ENCODE measurements at places on chromosomes 7 and 10.

GRCh38 chr10:3354174-3354900 is 181.8 kb upstream of the PITRM1 start:
- no peak for DNase-seq

- DNase-seq = no peak
Observed at GRCh38 chr10:42948040-42948439, 128.8 kb upstream of the RET start.

DNA sequence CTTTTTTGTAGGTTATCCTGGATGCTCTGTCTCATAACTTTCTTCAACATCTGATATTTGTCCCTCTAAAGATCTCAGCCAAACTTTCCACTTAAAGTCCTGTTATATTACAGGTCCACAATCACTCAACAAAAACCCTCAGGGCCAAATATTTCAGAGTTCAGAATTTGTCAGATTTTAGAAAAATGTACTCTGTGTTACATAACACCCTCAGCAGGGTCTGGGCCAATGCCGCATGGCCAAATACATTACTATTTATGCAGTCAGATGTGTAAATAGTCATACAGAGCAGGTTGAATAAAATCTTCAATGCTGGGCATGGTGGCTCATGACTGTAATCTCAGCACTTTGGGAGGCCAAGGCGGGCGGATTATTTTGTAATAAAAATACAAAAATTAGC is 11.5 kb downstream of the RAB19 start:
- no peak for DNase-seq

GRCh38 chr10:31315453-31315852 is 3.6 kb upstream of the ZEB1 start:
- DNase-seq = no peak

DNA sequence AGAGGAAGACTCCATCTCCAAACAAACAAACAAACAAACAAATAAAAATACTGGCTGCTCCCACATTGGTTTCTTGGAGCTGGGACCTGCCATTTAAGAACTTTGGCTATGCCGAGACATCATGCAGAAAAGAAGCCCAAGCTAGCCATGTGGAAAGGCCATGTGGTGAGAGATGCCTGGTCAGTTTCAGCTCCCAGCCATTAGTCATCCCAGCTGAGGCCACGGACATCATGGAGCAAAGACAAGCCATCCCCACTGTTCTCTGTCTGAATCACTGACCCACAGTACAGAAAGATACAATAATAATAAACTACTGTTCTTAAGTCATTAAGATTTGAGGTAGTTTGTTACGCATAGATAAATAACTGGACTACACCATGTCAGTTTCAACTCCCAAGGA is 70.0 kb upstream of the PCBD1 start:
- no peak for DNase-seq

- no peak for DNase-seq
Observed at GRCh38 chr7:92043637-92044036, 90.6 kb downstream of the CYP51A1 start.

DNA sequence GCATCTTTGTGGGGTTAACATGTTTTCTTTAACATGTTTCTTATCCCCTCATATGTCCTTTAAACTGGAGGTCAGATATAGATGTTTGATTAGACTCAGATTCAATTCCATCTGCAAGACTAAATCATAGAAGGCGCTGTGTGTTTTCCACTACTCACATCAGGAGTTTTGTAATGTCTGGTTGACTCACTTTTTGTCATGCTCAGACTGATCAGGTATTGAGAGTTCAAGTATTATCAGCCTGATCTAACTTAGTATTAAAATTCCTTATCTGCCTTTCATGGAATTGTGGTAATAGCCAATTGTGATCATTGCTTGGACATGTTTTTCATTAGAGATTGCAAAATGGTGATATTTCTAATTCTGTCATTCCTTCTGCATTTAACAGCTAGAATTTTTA is 30.2 kb downstream of the ENTPD7 start:
- no peak for DNase-seq

DNA sequence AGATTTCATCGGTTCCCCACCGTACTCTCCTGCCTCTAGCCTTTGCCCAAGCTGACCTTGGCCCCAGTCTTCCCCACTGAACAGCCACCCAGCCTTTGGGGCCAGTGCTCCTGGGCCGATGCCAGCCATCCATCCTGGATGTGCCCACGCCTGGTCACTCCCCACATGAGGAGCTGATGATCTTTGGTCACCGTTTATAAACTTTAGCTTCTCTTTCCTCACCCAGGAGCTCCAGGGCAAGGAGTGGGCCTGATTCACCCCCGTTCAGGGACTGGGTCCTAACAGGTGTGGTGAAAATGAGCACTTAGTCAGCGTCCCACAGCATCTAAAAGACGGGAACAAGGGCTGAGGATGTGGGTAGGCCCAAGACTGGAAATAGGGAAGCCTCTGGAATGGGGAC is 22.9 kb downstream of the GTF2IRD1 start:
- DNase-seq = no peak

GRCh38 chr10:34730726-34731125 is 84.4 kb downstream of the PARD3 start:
- DNase-seq = no peak

DNA sequence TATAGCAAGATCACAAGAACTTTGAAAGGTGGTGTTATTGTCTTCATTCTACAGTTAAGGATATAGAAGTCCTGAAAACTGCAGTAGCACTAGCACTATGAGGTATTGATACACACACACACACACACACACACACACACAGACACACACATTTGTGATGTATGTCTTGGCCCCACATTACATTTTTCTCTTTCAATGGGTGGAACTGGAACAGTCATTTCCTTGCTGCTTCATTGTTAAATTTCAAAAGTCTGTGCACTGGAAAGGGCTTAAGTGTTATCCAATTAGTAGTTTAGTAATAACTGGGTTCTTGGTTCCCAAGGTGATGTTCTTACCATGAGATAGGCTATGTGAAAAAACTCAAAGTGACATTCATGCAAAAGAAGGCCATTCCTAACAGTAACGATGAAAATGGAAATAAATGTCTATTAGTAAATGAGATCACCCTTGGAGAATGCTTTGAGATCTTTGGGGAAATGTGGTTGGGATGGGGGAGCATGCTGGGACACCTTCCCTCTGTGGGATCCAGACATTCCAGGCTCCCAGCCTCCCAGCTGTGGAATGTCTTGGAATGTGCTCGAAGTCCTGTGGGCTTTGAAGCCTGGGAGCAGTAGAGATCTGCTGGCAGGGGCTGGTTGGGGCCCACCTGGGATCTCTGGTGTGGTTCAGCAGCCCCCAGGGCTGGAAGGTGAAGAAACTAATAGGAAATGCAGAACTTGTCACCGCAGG is 37.4 kb upstream of the CALD1 start:
- DNase-seq = no peak

DNA sequence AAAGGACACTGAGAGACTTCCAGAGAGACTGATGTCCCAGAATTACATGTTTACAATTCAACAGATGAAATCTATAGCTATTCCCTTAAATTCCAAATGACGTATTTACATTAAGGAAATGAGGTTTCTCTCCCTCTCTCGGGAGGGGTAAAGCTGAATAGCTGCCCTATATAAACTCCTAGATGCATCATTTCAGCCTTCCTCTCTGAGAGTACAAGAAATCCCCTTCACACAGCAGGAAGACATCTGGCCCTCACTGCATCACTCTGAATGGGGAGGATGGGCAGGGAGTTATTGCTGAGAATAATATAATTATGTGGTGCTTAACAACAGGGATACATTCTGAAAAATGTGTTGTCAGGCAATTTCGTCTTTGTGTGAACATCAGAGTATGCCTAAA is 11.0 kb downstream of the POT1 start:
- DNase-seq = no peak

DNA sequence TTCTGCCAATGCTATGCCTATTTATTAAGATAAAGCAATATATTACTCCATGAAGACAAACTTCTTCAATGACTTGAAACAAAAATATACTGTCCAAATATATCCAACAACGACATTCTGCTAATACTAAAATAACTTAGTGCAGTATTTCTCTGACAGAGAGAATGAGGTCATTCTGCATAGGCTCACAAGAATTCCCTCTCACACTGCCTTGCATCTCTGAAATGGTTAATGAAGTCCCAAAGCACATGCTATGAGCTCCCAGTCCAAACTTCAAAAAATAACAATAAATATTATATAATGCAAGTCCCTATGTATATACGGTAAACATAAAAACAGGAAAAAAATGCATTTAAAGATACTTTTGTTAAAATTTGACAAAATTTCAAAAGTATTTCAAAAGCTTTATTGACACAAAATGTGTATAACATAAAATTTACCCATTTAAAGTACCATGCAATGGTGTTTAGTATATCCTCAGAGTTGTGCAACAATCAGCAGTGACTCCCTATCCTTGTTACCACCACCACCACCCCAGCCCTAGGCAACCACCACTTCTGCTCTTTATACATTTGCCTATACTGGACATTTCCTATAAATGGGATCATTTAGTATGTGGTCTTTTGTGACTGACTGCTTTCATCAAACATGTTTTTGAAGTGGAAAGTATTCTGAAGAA is 27.6 kb downstream of the CHCHD3 start:
- DNase-seq = no peak

DNA sequence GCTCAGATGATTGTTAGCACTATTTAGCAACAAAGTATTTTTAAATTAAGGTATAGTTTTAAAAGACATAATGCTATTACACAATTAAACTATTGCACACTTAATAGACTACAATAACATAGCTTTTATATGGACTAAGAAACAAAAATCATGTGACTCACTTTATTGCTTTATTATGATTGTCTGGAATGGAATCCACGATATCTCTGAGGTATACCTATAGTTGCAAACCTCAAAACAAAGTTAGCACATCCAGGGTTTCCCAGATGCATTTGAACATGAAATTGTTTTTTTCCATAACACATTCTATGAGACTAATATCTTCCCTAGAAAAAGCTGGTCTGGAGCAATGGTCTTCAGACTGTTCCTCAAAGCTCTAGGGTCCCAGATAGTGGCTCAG is 18.3 kb upstream of the RPEL1 start:
- no peak for DNase-seq

All from activated naive CD4-positive, alpha-beta T cell treated with Interleukin-2 at 50 U/mL for 16 hours (primary cell).